ENCODE measurements at places on chromosomes 13 and 19. TPM values are rescaled to one million over a fixed set of nuclear protein-coding genes. Genes with fewer than 3 reads are reported as not detected.

Gene KLHL1
- 0.91 TPM for polyA plus RNA-seq

Gene ZNF493
- 28.2 TPM for polyA plus RNA-seq

Gene IFNL1
- polyA plus RNA-seq = not detected

Gene ZNF682
- polyA plus RNA-seq = 15.9 TPM

Gene MBD3L3
- polyA plus RNA-seq = not detected

Gene LGALS7B
- 0.80 TPM for polyA plus RNA-seq

- no peak for DNase-seq
Measured at GRCh38 chr19:734716-735115, 16.2 kb upstream of the MISP start.

GRCh38 chr13:83532809-83533208, 349.5 kb downstream of the SLITRK1 start:
- no peak for DNase-seq

- no peak for DNase-seq
Measured at GRCh38 chr13:99907038-99907437, 64.5 kb downstream of the ZIC5 start.

DNA sequence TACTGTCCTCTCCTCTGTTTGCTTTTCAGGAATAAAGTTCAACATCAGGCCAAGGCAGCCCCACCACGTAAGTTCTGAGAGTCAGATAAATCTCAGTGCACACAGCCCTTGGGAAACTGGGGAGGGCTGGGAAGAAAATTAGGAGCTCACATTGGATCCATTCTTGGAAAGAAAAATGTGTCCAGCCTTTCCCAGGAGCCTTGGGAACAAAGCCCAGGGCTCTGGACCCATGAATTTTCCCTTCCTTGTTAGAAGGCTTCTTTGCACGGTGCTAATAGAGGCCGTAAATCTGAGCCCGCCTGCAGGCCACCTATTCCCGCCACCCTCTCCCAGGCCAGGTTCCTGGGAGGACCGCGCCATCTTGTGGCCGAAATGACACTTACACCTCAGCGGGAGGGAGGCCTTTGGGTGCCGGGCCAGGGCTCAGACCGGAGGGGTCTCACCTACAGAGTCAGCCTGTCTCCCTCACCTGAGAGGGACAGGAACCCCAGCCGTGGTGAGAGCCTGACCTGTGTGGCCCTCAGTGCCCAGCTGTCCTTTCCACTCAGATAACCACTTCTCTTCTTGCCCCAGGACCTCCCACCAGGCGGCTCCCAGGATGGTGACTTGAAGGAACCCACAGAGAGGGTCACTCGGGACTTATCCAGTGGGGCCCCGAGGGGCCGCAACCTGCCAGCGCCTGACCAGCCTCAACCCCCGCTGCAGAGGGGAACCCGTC, 25.1 kb upstream of the KCTD15 start:
- DNase-seq = no peak

DNA sequence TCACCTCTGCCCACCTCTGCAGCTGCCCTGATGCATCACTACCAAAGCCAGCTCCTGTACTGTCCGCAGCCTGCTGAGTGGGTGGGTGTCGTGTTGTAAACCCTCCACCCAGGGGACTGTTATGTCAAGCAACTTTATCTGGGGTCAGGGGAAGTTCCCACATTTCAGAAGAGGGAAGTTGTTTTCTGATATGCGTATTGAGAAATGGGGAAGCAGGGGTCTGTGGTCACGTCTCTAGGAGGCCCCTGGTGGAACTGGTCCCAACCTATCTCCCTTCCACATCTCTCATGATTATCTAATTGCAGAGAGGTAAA, 31.2 kb downstream of the CLEC17A start:
- DNase-seq = no peak

GRCh38 chr13:34428911-34429310, 513.2 kb upstream of the NBEA start:
- no peak for DNase-seq

GRCh38 chr13:33322965-33323668, 37.6 kb upstream of the STARD13 start:
- no peak for DNase-seq

- no peak for DNase-seq
Measured at GRCh38 chr19:34189199-34189916, 17.1 kb downstream of the LSM14A start.

DNA sequence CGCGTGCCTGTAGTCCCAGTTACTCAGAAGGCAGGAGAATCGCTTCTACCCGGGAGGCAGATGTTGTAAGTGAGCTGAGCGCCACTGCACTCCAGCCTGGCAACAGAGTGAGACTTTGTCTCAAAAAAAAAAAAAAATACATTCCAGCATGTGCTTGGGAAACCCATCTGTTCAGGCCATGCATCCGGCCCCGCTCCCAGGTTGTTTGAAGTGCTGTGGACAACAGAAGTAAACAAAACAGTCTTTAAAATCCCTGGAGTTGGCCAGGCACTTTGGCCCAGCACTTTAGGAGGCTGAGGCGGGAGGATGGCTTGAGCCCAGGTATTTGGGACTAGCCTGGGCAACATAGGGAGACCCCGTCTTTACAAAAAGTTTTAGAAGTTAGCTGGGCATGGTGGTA, 3.2 kb upstream of the PTPRS start:
- DNase-seq = no peak

- no peak for DNase-seq
Measured at GRCh38 chr13:52832313-52832712, 16.1 kb downstream of the PCDH8 start.

DNA sequence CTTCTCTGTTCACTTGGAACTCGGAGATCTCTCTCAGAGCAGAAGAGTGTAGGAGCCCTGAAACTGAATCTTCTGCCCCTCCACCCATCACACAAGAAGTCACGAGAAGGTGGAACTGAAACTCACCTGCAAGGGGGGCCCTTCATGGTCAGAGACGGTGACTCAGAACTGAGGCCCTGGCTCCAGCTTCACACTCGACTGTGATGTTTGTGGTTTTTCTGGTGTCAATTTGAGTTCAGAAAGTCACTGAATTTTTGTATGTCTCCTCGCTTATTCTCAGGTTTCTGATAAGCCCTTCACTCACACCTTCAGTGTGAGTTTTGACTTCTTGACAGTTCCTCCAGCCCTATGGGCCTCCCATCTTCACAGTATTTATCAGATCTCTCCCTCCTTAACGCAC, 23.1 kb downstream of the SIGLEC5 start:
- DNase-seq = no peak

DNA sequence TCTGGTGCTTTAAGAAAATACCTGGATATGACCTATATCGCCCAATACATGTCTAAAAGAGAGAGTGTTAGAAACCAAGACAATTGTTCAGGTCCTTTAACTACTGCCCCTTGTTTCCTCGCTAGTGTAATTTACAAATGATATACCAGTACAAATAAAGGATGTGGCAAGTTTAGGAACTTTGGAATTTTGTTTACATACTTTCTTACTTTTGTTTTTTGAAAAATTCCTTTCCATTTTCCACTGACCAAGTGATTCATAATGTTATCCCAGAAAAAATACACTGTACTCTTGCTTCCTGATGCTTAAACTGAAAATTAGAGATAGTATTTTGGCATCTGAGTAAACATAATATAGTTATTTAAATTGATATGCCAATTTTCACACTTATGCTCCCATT, 96.8 kb upstream of the CSNK1A1L start:
- no peak for DNase-seq

- no peak for DNase-seq
Measured at GRCh38 chr13:110981379-110981778, 66.5 kb upstream of the ANKRD10 start.

- DNase-seq = no peak
Measured at GRCh38 chr19:15372470-15372869, 7.1 kb downstream of the AKAP8 start.

DNA sequence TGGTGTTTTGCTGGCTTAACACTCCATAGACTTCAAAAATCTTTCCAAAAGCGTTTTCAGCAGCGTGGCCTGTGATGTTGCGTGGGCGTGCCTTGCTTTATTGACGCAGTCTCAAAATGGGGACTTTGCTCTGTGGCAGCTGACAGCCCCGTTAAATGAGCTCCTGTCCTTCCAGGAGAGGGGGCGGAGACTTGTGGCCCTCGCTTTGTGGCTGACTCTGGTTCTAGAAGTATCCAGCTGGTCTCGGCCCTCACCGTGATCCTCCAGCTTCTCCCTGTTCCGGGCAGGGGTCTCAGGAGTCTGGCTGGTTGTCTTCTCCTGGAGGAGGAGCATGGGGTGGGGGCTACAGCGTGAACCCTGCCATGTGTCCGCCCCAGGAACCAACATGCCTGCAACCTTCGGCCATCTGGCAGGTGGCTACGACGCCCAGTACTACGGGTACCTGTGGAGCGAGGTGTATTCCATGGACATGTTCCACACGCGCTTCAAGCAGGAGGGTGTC, 8.4 kb upstream of the ZNF554 start:
- no peak for DNase-seq

Data from right renal pelvis (tissue), 4 donors.